CD4-positive, alpha-beta T cell treated with Interleukin-4 for 4 hours (primary cell): ENCODE measurements at places on chromosomes 1 and 21.

- DNase-seq = no peak
These were observed 3.1 kb upstream of the HMGCS2 start for GRCh38 chr1:119771770-119772169.

DNA sequence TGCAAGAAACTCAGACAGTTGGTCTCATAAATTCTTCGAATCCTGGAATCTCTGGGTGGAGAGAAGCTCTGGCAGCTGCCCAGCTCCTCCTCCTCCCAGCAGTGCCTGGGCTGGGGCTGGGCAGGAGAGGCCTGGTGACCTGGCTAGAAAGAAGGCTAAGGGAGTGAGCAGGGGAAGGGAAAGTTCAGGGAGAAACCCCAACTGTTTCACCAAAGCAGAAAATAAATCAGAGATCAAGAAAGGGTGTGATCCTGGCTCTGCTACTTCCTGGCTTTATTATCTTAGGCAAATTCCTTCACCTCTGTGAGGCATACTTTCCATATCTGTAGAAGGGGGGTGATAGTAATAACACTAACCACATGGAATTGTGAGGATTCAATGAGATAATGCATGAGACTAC lies 8.8 kb upstream of the COL16A1 start:
- DNase-seq = no peak

DNA sequence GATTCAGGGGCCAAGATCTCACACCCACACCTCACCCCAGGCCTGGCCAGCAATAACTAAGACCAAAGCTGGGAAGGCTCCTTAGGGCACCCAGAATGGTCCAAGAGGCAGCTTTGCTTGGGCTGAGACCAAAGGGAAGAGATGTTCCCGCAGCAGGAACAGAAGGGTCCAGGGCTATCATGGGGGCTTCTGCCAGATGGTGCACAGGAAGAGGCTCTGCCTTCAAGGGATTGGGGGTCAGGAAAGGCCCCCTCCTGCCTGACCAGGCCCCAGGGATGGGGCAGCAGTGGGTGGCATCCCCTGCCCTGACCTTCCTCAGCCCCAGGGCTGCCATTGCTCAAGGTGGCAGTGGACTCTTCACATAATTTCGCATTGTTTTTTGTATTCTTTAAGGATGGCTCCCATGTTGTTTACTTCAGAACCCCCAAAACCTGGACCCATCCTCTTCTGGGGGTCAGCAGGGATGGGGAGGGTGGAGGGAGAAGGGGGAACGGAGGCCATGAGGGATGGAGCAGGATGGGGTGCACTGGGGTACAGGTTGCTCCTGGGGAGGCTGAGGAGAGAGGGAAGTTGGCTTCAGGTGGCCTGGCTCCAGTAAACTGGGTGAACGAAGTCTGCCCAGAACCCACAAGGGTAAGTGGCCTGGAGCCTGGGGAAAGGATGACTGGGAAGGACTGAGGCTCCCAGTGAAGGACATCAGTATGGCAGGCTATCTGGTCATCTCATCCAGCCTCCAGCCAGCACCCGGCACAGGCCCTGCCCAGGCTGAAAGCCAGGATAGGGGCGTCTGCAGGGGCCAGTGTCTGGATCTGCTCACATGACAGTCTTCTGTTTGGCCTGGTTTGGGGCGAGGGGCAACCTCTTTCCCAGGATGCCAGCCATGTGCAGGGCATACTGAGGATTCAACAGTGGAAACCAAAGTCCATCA lies 2.6 kb upstream of the NADK start:
- no peak for DNase-seq

DNA sequence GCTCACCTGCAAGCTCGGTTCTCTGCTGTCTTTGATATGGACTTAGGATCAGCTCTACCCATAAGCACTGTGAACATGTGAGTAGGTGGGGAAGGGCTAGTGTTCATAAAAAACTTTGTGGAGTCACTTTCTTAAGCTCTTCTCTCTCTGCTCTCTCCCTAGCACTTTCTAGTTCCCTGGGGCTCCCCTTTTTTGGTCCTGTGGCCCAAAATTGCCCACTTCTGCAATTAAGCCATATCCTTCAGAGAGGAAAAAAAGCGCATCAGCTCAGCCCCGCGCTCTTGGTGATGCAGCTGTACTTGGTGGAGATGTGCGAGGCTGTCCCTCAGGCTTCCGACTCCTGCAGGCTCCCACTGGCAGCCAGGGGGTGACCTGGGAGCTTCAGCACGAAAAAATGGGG lies 23.4 kb downstream of the CCSAP start:
- DNase-seq = no peak

GRCh38 chr1:212677136-212677535 lies 22.5 kb downstream of the BATF3 start:
- no peak for DNase-seq
